ENCODE measurements at places on chromosomes 6 and 20. TPM values are rescaled to one million over a fixed set of nuclear protein-coding genes. Genes with fewer than 3 reads are reported as not detected.

The PPP1R3G gene
- not detected for total RNA-seq

The MYB gene
- total RNA-seq, result 47.0 TPM

The MAP3K4 gene
- 55.0 TPM for total RNA-seq

The SLC17A1 gene
- not detected for total RNA-seq

The PRR18 gene
- total RNA-seq, result not detected

The MOXD1 gene
- total RNA-seq, result 0.45 TPM

The BMP7 gene
- total RNA-seq, result not detected

The DPPA5 gene
- not detected for total RNA-seq

The ZBTB46 gene
- 0.15 TPM for total RNA-seq

- DNase-seq, result no peak
These were observed 284.4 kb downstream of the ZFAND3 start for GRCh38 chr6:38103921-38104320.

- no peak for DNase-seq
These were observed 168.0 kb downstream of the KIF16B start for GRCh38 chr20:16405254-16405653.

DNA sequence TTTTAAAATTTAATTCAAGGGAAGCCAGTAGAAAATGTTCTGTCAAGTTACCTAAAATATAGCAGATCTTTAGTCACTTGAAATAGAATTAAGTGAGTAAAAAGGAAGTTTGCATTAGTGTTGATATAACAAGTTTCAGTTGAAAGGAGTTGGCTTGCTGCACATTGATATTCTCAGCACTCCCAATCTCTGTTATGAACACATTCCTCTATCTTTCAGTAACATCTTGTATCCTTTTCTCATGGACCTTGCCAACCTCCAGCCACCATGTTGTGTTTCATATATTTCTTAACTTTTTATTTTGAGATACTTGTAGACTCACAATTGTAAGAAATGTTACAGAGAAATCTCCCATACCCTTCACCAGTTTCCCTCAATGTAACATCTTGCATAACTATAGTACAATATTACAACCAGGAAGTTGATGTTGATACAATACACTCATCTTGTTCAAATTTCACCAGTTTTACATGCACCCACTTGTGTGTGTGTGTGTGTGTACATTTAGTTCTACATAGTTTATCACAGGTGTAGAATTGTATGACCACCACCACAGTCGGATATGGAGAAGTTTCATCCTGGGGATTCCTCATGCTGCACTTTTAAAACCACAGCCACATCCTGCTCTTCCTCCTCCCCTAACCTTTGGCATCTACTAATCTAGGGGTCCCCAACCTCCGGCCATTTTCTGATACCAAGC is 20.2 kb upstream of the PAQR8 start:
- no peak for DNase-seq

GRCh38 chr6:145155873-145156782 is 579.2 kb downstream of the EPM2A start:
- no peak for DNase-seq

GRCh38 chr20:63504642-63505041 is 5.8 kb upstream of the EEF1A2 start:
- no peak for DNase-seq

DNA sequence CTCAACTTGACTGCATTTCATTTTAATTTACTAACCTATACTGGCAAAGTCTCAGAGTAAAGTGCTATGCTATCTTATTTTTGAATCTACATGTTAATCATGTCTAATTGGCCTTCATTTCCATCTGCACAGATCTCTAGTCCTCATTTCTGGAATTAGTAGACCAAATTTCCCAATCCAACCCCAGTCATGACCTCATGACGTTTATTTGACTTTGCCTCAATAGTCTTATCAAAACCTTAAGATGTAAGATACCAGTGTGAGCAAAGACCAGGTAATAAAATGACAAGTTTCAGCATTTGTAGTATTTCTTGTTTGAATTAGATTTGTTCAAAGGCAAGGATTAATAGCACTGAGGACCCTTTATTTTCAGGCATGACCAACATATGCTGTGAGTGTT is 43.3 kb upstream of the MYB start:
- no peak for DNase-seq

DNA sequence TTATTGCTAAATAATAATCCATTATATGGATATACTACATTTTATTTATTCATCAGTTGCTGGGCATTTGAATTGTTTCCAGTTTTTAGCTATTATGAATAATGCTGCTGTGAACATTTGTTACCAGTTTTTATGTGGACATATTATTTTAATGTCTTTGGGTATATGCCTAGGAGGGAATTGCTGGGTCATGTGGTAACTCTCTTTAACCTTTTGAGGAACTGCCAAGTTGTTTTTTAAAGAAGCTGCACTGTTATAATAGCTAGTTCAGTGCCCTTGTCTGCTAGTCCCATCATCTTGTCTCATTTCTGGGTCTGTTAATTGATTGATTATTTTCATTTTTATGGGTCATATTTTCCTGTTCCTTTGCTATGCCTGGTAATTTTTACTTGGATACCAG is 56.3 kb downstream of the FOXO3 start:
- DNase-seq, result no peak

- no peak for DNase-seq
These were observed 145.9 kb upstream of the FBXL4 start for GRCh38 chr6:99093456-99094190.

GRCh38 chr6:90160013-90160412 is 136.6 kb downstream of the BACH2 start:
- no peak for DNase-seq

GRCh38 chr20:21090721-21091120 is 15.4 kb downstream of the LINC00237 start:
- DNase-seq, result no peak

- DNase-seq, result no peak
These were observed 229.7 kb upstream of the MARCKS start for GRCh38 chr6:113627480-113627879.

DNA sequence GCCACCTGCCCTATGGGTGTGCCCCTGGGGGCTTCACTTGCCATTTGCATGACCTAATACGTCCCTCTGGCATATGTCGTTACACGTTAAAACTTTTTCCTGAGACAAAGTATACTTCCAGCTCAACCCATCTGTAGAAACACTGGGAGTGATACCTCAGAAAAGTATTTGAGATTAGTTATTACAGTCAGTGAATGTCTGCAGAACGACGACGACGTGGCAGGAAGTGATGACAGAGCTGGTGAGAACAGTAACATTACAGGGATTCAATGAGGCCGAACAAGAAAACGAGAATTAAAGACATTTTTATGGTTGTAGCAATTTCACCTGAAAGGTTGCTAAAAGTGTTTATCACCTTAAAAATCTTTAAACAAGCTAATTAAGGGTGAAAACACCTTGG is 40.2 kb downstream of the SASH1 start:
- no peak for DNase-seq

DNA sequence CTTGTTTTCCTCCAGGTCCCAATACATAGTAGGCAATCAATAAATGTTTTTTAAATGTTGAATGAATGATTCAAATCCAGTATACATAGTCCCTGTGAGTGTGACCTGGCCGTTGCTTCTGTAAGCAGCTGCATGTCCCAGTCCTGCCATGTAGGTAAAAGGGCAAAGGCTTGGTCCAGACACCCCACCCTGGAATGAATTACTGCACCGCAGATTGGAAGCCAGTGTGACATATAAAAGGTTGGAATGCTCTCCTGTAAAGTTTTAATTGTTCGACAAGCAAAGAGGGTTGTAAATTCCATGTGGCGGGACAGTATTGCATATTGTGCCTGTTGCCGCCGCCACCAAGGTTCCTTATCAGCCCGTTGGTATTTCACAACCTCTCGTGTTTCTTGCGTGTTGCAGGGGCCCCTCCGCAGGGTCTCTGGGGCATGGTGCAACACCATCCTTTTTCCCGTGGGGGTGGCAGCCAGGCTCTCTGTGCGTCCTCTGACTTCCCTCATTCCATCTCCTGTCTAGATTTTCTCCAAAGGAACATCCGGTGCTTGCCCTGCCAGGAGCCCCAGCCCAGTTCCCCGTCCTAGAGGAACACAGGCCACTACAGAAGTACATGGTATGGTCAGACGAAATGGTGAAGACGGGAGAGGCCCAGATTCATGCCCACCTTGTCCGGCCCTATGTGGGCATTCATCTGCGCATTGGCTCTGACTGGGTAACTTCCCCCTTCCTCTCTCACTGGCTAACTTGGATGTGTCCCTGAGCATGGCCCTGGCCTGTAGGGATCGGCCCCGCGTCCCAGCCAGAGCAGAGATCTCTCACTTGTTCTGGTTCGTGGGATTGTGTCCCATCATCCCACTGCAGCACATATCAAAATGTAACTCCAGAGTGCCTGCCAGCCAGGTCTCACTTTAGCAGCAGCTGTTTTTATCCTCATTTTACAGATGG is 20.3 kb downstream of the POFUT1 start:
- no peak for DNase-seq

- no peak for DNase-seq
These were observed 38.1 kb upstream of the OPN5 start for GRCh38 chr6:47743744-47744143.

GRCh38 chr6:15194453-15194852 is 51.4 kb upstream of the JARID2 start:
- DNase-seq, result no peak

DNA sequence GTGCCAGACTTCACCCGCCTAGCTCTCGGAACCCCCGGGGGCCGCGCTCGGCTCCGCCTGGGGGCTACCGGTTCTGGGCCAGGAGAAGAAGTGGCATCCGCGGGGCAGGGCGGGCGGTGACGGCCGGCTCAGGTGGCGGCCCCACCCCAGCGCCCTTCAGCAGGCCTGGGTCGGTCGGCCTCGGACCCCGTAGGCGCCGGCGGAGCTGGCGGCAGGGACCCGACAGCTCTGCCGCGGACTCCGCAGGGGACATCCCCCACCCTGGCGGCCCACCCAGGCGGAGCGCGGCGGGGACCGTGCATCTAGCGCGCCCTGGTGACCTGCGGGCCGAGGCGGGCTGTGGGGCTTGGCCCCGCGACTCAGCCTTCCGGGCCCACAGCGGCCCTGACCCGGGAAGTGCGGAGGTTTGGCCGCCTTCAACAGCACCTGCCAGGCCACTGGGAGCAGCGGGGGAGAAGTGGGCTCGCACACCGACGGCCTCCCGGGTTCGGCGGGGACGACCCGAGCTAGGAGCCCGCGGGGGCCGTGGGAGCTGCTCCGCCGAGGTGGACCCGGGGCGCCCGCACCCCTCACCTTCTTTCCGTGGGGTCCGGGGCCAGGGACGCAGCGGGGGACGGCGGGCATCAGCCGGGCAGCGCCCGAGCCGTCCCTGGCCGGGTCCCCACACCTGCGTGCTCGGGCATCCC is 87.1 kb downstream of the TMEM242 start:
- no peak for DNase-seq

DNA sequence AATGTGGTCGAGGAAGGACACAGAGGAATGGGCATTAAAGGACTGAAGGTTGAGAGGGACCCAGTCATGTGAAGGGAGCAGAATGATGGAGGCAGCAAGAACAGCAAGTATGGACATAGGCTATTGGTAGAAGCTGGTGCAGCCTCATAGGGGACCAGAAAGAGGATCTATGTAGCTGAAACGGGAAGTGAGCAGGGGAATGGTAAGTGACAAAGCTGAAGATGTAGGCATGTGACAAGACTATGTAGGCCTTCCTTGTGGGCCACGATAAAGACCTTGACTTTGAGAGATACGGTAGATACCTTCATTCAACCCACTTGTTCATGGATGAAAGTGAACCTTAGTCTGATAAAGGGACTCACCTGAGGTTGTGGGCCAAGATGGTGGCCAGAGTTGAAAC is 3.5 kb downstream of the CTNNBL1 start:
- DNase-seq, result no peak

- DNase-seq, result no peak
These were observed 92.4 kb downstream of the ASXL1 start for GRCh38 chr20:32450484-32451061.

Data from activated CD8-positive, alpha-beta memory T cell treated with anti-CD3 and anti-CD28 coated beads, Interleukin-2, amount 10 ng/mL, durations not matched to agents 7 days and 5 days (primary cell).